KG1 (cell line): ENCODE measurements at places on chromosomes 12 and 14.

GRCh38 chr12:121250359-121250758 lies 40.4 kb downstream of the P2RX4 start:
- DNase-seq: no peak

GRCh38 chr12:50786498-50787231 lies 22.8 kb downstream of the ATF1 start:
- no peak for DNase-seq

- no peak for DNase-seq
These were observed 461 bp downstream of the SLC8A3 start for GRCh38 chr14:70188322-70188658.

DNA sequence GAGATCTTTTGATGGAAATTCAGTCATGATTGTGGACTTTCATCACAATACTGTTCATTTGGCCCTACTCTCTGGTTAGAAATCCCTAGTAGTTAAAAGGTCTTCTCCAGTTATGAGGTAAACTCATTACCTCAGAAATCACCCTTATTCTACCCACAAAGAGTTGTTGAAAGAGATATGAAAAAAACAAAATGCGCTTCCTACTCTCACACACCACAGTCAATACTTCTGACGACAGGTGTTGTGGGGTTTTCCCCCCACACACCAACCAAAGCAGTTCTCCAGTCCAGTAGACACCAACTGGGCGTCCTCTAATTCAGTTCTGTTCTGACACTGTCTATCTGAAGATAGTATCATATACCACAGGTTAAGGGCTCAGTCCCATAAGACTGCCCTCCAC lies 54.9 kb downstream of the TRMT5 start:
- no peak for DNase-seq
